Common myeloid progenitor, CD34-positive (primary cell): ENCODE measurements at places on chromosomes 7 and 10.

- no peak for DNase-seq
Observed at GRCh38 chr10:16481052-16481728, 40.5 kb downstream of the C1QL3 start.

DNA sequence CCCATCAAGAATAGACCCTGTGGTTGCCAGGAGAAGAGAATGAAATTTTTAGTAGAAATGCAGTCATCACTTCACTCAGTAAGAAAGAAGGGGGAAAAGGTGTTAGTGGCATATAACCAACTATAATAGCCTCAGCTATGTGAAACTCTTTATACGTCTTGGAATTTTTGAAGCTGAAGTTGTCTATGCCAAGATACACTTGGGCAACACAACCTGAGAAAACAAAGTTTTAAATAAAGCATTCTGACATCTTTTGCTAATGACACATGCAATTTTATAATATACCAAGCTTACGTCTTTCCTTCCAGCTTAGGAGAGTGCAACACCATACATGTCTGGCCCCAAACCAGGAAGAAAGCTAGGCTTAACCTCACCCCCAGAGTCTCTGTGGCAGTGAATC is 40.8 kb upstream of the ZNF438 start:
- DNase-seq, result no peak

- no peak for DNase-seq
Observed at GRCh38 chr7:148022832-148023231, 567.7 kb upstream of the C7orf33 start.

DNA sequence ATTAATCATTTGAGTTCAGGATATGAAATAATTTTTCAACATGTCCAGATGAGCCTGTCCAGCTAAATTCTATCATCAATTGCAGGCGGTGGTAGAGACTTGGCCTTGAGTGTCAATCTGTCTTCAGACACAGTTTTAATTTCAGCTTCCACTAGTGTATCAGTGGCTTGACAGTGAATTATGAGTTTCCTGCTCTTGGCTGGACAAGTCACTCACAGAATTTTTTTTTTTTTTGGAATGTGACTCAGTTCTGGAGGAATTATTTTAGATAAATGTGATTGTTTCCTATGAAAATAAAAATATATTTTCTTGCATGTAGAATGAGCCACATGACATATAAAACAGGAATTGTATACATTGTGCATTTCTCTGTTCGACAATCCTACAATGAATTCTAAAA is 319.9 kb upstream of the AKR1E2 start:
- DNase-seq, result no peak

DNA sequence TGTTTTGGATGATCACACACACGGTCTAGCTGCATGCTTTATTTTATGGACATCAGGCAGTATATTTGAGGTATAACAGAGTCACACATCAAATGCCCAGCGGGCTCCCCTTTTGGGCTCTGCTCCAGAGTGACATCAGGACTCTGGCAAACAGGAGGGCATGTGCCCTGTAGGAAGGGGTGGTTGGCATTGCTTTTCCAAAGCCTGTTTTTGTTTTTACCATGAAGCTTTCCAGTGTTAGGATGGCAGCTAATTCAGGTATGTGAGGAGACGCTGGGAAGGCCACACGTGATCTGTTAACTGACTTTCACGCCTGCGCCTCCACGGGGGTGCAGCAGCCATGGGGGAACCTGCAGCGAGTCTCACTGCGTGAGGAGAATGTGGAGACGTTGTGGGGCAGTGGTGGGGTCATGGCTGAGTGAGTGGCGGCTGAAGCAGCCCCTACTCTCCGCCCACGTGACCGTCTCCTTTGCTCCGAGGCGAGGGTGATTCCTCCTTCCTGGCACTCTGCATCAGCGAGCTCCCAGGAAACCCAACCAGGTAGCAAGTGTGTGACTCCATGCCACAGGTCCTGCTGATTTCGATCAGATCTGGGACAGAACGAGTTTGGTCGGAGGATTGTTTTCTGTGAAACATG is 117.7 kb downstream of the ANKRD61 start:
- no peak for DNase-seq

DNA sequence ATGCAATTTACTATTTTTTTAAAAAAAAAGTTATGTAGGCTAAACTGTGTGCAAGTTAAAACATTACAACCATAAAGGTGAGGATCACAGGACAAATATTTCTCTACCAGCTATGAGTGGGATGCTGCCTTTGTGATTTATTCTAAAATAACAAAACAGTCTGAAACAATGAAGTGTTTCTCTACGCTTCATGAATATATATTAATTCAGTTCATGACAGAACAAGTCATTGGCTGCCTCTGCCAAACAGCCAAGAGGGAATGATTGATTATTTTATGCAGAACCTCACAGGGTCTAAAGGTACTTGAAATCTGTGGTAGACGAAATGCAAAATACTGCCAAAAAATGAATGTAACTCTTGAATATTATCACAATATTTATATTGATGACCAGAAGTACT is 29.0 kb upstream of the SOSTDC1 start:
- DNase-seq, result no peak
